Left ventricle myocardium inferior (tissue), 1 donor: ENCODE measurements at places on chromosomes 12 and 14. TPM values are rescaled to one million over a fixed set of nuclear protein-coding genes. Genes with fewer than 3 reads are reported as not detected.

DNA sequence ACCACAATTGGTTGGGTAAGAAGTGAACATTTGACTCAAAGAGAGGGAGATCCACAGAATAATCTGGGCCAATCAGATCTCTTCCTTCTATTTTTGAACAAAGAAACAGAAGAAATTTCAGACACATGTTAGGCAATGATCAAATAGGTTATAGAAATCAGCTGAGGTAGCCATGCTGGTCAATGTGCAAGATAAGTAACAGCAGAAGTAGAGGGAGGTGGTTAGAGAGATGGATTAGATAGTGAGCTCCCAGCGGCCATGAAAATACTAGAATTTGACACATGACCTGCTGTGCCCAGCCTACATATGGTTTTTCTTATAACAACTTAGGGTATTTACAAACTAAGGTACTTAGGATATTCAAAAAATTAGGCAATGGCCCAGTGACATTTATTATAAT lies 230.9 kb upstream of the ARID2 start:
- no peak for DNase-seq

DNA sequence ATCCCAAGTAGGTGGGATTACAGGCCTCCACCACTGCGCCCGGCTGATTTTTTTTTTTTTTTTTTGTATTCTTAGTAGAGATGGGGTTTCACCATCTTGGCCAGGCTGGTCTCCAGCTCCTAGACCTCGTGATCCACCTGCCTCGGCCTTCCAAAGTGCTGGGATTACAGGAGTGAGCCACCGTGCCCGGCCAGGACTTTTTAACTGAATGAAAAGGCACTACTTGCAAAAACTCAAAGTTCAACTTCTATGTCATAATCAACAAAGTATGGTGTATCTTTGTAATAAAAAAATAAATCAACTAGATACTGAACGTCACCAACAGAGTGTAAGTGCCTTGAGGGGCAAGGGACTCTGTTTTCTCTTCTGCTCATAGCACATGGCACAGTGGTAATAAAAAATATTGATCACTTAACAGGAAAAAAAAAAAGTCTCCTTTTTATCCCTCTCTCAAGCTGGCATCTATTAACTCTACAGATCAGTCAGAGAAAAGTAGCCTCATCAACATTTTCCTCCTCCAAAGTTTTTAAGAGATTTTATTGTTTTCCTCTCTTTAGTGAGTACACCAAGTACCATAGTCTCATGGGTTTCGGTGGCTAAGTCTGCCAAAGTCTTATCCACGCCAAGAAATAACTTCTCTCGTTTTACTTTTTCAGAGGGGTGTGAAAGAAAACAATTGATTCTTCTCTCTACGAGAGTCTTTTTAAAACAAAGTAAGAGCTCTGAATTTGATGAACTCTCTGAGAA lies 10.6 kb upstream of the FOXN3 start:
- no peak for DNase-seq

The MARCHF9 gene
- 13.8 TPM for total RNA-seq

- no peak for DNase-seq
Measured at GRCh38 chr12:71492604-71493003, 53.0 kb downstream of the LGR5 start.

DNA sequence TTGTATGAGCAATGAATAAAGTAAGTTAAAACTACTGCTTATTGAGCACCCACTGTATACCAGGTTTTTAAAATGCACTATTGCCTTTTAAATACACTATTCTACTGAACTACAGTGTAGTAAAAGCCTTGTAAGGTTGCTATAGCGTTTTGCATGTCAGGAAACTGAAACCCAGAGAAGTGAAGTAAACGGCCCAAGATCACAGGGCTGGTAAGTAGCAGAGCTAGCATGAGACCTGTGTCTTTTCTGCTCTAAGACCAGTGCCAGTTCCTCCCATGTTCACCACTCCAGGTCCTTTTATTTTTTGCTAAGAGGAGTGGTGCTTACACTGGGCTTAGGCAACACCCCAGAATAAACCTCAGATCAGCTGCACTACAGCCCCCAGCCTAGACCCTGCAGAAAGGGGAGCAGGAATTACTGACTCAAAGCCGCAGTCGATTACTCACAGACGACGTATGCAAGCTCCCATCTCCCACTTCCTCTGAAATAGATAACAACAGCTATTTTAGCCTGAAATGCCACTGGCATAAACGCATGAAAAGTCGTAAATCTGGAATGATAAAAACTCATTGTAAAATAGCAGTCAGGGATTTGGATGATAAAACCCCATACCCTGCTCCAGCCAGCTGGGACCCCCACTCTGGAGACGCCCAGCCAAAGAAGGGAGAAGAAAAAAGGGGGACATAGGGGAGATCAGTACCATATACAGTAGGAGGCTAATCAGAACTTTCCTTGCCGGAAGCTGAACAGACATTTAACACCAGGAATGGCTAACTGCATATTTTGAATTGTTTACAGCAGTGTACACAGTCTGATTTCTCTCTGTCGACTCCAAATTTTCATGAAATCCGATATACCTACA lies 108.3 kb downstream of the NUAK1 start:
- DNase-seq = no peak

The CAPS2 gene
- 13.4 TPM for total RNA-seq

- no peak for DNase-seq
Measured at GRCh38 chr12:105704787-105705186, 374.3 kb downstream of the C12orf75 start.

DNA sequence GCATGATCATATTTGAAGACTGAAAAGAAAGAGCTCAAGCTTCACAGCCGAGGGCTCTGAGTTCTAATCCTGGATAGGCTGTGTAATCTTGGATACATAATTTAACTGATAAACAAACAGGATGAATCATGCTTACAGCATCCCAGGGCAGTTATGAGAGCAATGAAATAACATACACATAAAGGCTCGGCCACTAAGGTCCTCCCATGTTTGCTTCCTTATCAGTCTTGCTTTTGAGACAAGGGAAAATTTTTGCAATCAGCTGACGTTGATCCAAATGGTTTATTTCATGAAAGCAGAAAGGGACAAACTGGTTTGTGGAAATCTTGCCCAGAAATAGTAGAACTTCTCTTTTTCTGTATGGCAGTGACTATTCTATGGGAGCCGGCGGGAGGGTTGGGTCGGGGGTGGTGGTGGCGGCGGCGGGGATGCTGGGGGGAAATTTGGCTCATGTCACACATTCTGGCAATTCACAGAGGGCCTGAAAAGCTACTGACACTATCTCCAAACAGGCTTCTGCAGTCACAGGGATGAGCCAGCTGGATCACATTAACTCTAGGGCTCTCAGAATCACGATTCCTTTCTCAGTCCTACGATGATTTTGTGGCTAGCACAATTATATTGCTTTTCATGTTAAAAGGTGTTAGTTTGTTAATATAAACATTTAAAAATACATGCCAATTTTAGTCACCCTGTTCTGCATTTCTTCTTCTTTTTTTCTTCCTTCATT lies 124.5 kb downstream of the SLC8A3 start:
- no peak for DNase-seq

The KRT75 gene
- total RNA-seq = not detected

DNA sequence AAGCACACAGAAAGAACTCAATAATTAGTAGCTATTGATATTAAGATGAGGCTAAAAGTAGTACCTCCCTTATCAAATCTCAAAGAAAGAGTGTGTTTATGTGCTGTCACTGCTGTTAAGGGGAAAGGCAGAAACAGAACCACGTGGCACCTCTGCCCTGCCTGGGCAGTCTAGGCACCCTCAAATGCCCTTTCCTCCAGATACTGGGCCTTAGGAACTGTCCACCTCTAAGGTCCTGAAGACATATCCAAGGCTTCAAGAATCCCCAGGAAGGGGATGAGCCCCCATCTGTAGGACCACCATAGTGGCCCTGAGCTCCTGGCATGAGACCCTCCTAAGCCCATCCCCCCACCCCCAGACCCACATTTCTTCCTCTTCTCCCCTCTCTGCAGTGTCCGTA lies 29.1 kb downstream of the NGB start:
- no peak for DNase-seq

- DNase-seq = no peak
Measured at GRCh38 chr14:28767030-28767852, 654 bp downstream of the FOXG1 start.

GRCh38 chr12:38152816-38153736 lies 163.5 kb upstream of the ALG10B start:
- no peak for DNase-seq

The C12orf54 gene
- total RNA-seq = not detected

The KSR2 gene
- not detected for total RNA-seq

DNA sequence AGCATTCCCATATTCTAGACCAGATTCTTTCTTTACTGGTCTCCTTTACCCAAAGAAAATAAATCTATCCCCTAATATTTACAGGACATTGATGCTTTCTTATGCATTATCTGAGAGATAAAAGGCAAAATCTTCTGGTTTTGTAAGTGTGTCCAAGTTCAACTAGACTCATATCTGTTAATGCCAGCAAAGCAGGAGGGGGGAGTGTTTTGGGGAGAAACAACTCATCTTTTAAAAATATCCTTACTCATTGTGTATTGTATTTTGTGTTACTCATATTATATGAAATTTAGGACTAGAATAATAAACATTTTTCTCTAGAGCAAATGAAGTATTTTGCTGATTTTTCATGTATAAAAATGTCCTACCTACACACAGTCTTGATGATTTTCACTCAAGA lies 54.8 kb downstream of the SAMD4A start:
- DNase-seq = no peak

The LEMD3 gene
- 13.5 TPM for total RNA-seq

DNA sequence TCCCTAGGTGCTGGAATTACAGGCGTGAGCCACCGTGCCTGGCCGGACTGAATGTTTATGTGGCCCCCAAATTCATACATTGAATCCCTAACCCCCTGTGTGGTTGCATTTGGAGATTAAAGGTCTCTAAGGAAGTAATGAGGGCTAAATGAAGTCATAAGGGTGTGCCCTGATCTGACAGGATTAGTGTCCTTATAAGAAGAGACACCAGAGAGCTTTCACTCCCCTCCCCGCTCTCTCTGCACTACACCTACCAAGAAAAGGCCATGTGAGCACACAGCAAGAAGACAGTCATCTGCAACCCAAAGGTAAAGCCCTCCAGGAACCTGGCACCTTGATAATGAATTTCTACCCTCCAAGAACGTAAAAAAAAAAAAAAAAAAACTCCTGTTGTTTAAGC lies 212.1 kb upstream of the CAND1 start:
- DNase-seq = no peak

GRCh38 chr14:22400655-22401259 lies 188.3 kb downstream of the DAD1 start:
- no peak for DNase-seq

DNA sequence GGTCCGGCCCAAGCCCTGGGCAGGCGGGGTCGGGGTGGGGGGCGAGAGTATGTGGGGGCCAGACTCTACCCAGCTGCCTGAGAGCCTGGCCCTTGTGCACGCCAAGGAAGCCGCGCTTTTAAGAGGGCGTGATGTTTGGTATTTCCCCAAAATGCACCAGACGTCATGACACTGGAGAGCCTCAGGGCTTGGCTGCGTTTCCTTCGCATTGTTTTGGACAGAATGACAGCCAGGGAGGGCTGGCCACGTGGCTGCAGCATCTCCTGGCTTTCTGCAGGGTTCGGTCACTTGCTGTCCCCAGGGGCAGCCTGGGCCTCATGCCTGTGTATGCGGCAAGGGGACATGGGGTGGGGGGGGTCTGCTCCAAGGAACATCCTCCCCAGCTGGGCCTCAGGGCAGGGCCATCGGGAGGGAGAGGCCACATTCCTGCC lies 16.1 kb upstream of the NUDT14 start:
- peak; percentile 72 for DNase-seq

- DNase-seq = no peak
Measured at GRCh38 chr14:77805706-77806105, 5.8 kb downstream of the ADCK1 start.

DNA sequence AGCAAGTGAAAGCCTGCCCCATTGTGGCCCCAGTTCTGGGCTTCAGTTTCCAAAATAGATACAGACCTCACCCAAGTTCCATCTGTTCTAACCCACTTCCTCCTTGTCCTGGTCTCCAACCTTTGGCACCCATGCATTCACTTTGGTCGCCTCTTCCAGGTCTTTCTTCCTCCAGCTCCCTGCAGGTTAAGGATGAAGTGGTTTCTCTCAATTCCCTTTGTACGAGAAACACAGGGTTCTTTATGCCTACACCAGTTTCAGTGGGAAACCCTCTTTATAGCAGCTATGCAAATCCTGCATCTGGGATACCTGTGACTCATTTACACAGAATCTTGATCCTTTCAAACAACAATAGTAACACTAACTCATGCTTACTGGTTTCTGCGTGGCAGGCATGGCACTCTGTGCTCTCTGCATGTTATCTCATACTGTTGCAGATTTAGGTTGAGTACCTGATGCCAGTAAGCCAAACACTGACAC lies 110.6 kb upstream of the AMIGO2 start:
- DNase-seq = no peak

DNA sequence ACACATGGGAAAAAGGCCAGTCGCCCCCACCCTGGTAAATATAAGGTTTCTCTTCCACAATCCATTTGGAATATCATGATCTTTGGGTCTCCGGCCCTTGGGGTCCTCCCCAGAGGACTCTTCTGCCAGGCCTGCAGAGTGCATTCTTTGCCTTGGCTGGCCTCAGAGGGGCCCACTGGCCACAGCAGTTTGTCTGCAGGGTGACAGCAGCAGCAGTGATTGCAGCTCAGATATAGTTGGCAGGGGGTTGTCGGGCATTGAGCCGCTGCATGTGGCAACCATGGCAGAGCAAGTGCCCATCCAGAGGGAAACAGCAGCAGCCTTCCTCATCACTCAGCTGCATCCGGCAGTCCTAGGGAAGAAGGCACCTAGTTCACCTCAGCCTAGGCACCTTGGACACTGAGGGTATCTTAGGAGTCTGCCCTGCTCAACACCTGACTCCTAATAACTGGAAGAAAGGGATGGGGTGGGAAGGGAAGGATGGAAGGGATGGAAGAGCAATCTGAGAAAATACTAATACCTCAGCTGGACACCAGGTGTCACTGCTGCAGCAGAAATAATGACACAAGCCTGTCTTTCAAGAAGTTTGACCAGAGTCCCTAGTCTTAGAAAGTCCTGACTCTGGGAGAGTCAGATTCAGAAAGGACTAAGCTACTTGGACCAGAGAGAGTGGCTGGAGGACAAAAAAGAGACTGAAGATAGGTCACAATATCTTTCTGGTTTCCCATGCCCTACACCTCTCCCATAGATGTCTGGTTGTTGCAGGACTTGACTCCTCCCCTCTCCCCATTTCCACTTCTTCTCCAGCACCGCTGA lies 8.9 kb downstream of the AJUBA start:
- no peak for DNase-seq

The PCED1B gene
- 0.55 TPM for total RNA-seq

DNA sequence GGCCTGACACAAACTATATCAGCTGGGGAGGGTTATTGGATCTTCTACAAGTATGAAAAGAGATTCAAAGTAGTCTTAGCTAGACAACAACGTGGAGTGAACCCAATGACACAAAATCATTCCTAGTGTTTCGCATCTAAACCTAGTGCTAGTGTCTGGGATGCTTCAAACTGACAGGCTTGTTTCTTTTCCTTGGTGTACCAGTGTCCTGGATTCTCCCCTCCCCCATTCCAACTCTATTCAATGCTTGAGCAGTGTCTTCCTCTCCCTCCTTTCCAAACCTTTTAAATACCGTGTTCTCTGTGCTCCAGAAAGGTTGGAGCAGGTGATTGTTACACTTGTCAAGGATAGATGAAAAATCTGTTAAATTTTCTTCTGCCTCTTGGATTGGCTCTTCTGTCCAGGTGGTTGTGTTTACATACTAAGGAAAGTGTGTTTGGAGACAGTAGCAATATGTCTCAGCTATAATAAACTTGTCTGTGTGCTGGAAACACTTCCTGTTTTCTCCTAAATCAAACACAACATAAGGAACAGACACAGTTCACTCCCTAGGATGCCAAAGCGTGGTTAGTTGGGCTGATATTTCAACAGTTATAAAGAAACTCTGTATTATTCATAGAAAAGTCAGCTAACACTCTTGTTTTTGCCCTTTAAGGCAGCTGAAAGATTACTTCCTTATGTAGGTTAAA lies 14.4 kb upstream of the GUCY2C start:
- DNase-seq = no peak
